ENCODE measurements at places on chromosomes 2 and 18. TPM values are rescaled to one million over a fixed set of nuclear protein-coding genes. Genes with fewer than 3 reads are reported as not detected.

RAMP1 gene
- total RNA-seq = 0.17 TPM

GRCh38 chr2:204842661-204843485 lies 297.6 kb downstream of the PARD3B start:
- DNase-seq = no peak

GRCh38 chr2:159798376-159798725 lies 343 bp upstream of the CD302 start:
- DNase-seq = no peak

DNA sequence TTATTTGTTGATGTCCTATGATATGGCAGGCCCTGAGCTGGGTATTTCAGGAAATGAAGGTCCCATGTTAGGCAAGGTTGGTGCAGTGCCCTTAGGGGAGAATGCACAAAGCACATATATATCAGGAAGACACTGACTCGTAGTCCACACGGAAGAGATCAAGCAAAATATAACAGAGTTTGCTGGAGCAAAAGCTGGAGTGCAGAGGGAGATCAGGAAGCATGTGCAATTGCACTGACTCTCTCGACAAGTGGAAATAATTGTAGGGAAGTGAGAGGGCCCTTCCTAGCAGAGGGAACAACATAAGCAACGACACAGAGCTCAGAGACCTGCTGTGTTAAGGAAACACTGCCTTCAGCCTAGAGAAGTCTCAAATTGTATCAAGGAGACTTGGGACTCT lies 4.2 kb downstream of the ZNF385B start:
- DNase-seq = no peak

DNA sequence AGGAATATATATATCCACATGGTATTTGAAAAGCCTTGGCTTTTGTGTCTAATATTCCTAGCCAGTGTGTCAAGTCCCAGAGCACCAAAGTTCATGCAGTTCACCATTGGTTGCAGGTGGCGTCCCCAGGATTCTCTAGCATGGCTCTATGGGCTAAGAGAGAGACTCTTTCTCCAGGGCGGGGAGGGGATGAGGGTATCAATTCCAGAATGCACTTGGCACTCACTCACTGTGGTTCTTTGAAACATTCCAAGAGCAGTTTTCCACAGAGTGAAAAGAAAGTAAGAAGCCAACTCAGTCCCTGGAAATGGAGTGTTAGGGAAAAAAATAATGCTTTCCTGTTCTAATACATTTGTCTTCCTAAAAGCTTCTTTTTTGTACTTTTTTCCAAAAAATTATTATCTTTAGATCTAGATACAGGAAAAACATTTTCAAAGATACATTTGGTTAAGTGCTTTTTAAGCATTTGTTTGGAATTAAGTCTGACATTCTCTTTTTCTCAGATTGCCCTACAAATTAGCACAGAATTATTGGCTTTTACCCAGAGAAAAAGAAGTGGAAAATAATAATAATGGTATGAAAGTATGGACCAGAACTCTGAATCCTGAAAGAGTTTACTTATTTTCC lies 239.9 kb downstream of the PAX3 start:
- DNase-seq = no peak
